ENCODE measurements at places on chromosomes 5 and 9. TPM values are rescaled to one million over a fixed set of nuclear protein-coding genes. Genes with fewer than 3 reads are reported as not detected.

GRCh38 chr5:174315871-174316270, 270.4 kb downstream of the NSG2 start:
- peaks cover 19% of the 10 kb centered on the region for H3K27me3 ChIP-seq
- H3K4me3 ChIP-seq, result no peak overlapping the region
- no peak overlapping the region for H3K27ac ChIP-seq
- H3K36me3 ChIP-seq, result no peaks in the 10 kb centered on the region

The MED7 gene
- total RNA-seq, result 7.0 TPM

DNA sequence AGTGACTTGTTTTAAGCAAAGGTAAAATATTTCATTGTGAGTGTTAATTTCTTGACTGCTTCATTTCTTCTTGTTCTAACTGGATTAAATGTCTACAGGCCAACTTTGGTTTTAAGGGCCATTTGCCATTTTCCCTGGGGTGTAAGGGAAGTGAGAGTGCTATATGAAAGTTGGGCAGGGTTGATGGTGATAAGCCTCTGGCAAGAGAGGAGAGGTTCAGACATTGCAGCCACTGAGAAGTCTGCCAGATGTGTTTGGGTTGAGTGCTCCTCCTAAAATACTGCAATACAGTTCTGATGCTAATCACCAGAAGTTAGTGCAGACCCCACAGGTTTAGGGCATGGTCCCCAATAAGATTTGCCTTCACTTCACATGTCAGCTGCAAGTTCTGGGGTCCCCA, 14.9 kb upstream of the LRRTM2 start:
- H3K27ac ChIP-seq, result no peak overlapping the region
- DNase-seq, result no peak
- no peaks in the 10 kb centered on the region for H3K4me1 ChIP-seq
- H3K27me3 ChIP-seq, result no peaks in the 10 kb centered on the region
- H3K36me3 ChIP-seq, result peaks cover 14% of the 10 kb centered on the region
- no peak overlapping the region for H3K4me3 ChIP-seq

The ADAMTSL2 gene
- total RNA-seq, result 1.2 TPM

- H3K27ac ChIP-seq, result peak overlapping the region; percentile 42
- peaks cover 22% of the 10 kb centered on the region for H3K4me1 ChIP-seq
- DNase-seq, result no peak
Observed at GRCh38 chr5:131536211-131536826, 98.7 kb downstream of the RAPGEF6 start.

All from CD4-positive, alpha-beta T cell (primary cell).